Heart left ventricle (tissue), 16 donors: ENCODE measurements at places on chromosomes 11 and 22.

DNA sequence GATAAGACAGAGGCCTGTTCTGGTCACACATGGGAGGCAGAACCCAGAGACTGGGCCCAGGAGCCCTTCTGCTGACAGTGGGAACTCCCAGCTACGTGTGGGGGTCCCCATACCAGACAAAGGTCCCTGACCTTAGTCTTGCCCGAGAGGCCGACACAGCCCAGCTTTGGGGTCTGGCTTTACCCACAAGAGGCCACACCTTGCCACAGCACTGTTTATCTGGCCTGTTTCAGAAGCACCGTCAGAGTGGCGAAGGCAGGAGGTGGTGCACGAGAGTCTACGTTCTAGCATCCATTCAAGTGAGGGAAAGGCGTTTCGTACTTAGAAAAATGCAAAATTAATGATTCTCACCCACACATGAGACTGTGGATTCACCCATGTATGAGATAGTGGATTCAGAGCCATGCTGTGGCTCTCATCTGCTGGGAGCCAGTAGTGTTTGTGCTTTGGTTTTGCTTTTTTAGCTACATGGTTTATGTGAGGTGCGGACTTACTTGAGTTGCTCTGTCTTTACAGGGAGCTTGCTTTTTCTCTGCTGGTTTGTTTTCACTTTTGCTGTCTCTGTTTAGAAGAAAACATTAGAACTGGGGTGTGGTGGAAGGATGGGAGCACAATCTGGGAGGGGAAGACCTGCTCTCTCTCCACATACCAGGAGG is 56.6 kb upstream of the PRODH start:
- DNase-seq: no peak

DNA sequence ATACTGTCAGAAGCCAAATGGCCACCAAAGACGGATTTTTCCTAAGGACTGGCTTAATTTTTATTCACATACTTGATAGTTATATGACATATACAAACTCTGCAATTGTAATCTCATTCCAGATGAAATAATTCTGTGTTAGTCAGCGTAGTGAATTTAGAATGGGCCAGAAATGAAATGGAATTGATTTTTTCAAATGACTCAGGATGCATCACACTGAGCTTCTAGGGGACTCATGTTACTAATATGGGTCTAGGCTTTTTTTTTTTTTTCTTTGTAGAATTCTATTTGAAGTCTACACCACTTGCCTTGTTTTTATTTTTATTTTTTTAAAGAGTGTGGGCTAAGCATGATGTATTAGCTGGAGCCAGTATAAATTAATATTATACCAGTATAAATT is 62.7 kb downstream of the SPECC1L start:
- DNase-seq: no peak

DNA sequence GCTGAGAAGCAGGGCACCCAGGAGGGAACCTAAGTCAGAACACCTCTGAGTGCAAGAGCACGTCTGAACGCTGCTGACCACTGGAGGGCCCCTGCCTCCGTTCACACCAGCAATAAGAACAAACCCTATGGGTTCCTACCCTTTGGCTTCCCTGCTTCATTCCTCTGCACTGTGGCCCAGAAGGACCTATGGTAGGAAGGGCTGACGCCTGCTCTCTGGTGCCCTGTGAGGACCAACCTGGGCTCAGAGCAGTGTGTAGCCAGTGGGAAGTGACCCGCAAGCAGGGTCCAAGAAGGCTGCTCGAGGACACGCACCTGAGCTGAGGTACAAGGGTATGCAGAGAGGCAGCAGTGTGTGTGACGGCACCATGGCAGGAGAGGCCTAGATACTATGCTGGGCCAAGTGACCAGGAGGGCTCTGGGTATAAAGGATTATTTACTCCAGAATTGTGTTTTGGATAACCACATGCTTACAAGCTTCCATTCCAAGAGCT is 68.8 kb upstream of the CLTCL1 start:
- DNase-seq: no peak

GRCh38 chr22:29630987-29631386 is 27.6 kb downstream of the NF2 start:
- no peak for DNase-seq

DNA sequence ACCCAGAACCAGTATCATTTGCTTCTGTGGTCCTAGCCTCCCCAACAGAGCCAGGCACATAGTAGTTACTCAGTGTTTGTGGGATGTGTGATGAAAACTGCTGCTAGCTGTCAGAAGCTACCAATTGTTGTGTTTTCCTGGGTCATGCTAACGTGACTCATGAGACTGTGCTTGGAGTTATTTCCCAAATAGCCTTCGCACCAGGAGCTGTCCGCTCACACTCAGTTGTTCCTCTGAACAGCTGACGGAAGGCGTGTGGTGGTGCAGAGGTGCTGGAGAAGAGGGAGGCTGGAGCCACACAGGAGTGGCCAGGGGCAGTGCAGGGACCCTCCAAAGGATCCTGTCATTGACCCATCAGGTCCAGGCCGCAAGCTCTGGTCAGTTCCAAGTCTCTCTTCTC is 53.9 kb upstream of the TBCEL start:
- no peak for DNase-seq

DNA sequence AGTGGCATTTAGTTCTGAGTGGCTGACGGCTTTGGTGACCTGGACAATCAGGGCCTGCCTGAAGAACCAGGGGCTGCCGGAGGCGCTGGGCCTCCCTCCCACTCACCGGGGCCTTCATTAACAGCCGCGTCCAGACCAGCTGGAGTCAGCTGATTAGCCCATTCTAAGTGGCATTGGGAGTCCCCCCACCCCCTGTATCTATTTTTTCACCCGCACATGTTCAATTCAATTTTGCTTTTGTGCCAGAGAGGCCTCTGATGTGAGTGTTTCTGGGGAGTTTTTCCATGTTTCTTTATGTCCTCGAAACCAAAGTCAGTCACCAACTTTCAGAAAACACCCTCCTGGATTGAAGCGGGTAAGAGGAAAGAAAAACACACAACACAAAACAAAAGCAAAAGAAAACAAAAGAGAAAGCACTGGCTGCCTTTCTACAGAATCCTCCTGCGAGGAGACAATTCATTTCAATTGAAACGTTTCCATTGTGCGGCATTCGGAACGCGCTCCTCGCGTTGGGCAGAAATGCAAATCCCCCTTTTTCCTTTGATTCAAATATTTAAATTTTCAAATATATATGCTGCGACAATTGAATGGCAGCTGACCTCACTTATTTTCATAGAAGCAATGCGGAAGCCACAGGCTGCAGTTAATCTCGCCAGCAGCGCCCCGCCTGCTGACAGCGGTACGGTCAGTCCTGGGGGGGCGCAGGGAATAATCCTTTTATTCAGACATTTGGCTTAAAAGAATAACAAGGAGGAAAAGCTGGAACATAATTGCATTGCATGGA is 17.7 kb downstream of the CDKN1C start:
- no peak for DNase-seq

- DNase-seq: no peak
These were observed 27.8 kb downstream of the RGL4 start for GRCh38 chr22:23718371-23719165.

- no peak for DNase-seq
These were observed 19.5 kb upstream of the UVRAG start for GRCh38 chr11:75795276-75796090.
